MG63 (cell line): ENCODE measurements at places on chromosomes 1 and 21.

DNA sequence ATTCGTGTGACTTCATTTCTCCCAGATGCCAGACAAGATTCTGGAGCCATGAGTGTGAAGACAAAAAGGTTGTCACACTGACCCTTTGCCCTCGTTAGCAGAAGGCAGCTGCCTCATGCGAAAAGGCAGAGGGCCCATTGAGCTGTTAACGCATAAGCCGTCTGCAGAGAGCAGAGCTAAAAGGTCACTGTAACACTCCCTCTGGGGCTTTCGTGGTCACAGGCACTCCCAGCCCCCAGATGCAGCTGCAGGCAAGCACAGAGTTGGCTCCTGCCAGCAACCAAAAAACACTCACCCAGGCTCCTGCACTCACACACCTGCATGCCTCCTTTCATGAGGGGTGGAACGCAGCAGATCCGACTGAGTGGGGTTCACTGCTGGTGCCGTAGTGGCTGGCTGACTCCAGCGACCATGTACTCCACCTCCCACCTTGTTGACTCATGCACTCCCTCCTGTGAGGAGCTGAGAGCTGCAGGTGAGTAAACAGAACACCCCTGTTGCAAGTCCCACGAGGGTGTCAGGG lies 287.5 kb downstream of the SMYD3 start:
- no peak for DNase-seq

- no peak for DNase-seq
These were observed 7.8 kb upstream of the BCL10 start for GRCh38 chr1:85284202-85284601.

GRCh38 chr1:218614031-218614430 lies 268.9 kb downstream of the TGFB2 start:
- no peak for DNase-seq

DNA sequence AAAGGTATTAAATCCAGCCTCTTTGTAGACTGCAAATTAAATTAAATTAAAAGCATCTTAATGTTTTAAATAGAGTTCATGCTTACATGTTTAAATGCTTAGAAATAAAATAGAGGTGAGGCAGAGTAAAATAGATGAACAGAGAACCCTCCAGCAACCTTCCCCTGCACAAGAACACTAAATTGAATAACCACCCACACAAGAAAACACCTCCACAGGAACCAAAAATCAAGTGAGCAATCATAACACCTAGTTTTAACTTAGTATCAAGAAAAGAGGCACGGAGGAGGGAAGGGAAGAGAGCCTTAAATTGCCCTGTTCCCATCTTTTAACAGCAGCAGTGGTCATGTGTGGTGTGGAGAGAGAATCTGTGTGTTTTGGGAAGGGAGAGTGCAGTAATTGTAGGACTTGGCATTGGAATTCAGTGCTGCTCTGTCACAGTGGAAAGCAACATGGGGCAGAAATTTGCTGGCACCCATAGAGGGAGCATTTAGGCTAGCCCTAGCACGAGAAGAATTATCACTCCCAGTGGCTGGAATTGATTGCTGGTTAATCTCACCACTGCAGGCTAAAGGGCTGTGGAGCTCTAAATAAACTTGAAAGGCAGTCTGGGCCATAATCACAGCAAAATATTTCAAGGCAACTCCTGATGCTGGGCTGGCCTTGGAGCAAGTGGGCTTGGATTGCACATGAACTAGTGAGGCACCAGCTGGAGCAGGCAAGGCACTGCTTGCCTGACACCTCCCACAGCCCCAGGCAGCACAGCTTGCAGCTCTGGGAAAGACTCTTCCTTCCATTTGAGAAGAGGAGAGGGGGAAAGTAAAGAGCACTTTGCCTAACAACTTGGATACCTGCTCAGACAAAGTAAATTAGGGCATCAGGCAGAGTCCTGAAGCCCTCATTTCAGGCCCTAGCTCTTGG lies 1478.8 kb downstream of the NCAM2 start:
- DNase-seq: no peak

GRCh38 chr1:211259638-211260126 lies 516 bp downstream of the RCOR3 start:
- peak; percentile 83 for DNase-seq

GRCh38 chr1:83101406-83101805 lies 897.5 kb downstream of the TTLL7 start:
- DNase-seq: no peak
